ENCODE measurements at places on chromosomes 2 and 18. TPM values are rescaled to one million over a fixed set of nuclear protein-coding genes. Genes with fewer than 3 reads are reported as not detected.

STPG4 gene
- total RNA-seq = not detected

B4GALT6 gene
- 3.5 TPM for total RNA-seq

CFAP65 gene
- total RNA-seq = not detected

DNA sequence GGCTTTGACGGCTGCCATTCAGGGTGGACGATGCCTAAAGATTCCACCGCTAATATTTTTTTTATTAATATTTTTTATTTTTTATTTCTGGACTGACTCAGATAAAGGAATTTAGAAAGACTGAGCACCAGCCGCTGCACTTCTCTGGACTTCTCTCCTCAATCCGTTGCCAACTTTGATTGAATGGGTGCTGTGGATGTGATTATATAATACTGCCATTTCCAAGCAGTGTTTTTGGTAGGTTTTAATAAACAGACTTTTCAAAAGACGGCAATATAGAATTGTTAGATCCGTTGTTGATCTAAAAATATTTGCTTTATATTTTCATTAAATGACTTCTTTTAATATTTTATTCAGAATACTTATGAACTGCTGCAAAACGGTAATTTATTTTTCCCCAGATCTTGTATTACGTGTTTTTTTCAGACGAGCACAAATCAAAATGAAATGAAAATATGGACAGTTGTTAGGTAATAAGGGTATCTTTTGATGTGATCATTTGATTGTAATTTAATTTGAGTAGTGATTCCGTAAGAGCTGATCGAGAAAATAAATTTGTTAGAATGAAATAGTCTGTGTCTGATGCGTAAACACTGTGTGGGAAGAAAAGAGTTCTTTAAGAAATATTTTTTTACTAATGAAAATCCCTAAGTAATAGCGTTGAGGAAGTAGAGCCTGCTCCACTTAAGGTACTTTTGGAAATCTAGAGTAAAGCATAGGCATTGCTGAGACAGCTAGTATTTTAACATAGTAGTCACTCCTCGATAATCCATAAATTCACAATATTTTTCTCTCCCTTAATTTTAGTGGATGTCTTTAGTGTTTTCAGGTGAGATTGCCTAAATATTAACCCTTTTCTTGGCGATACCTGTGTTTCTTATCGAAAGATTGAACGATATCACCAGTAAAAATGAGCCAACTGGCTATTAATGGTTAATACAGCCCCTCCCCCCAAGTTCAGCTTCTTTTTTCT is 4.4 kb downstream of the POU3F3 start:
- H3K4me1 ChIP-seq = peaks cover 8% of the 10 kb centered on the region
- H3K27ac ChIP-seq = no peak overlapping the region
- peaks cover 87% of the 10 kb centered on the region for H3K27me3 ChIP-seq
- no peak overlapping the region for H3K4me3 ChIP-seq
- no peaks in the 10 kb centered on the region for H3K36me3 ChIP-seq
- DNase-seq = no peak

- peaks cover 8% of the 10 kb centered on the region for H3K4me1 ChIP-seq
- peak overlapping the region; percentile 69 for H3K27ac ChIP-seq
- H3K36me3 ChIP-seq = no peaks in the 10 kb centered on the region
- H3K27me3 ChIP-seq = no peaks in the 10 kb centered on the region
- H3K4me3 ChIP-seq = peak overlapping the region; percentile 39
These were observed 103.7 kb upstream of the TAF1B start for GRCh38 chr2:9739531-9739964.
